Activated naive CD4-positive, alpha-beta T cell treated with anti-CD3 and anti-CD28 coated beads for 36 hours (primary cell): ENCODE measurements at places on chromosomes 4 and X. TPM values are rescaled to one million over a fixed set of nuclear protein-coding genes. Genes with fewer than 3 reads are reported as not detected.

The GIMD1 gene
- not detected for total RNA-seq

The PARM1 gene
- 0.05 TPM for total RNA-seq

The HCCS gene
- total RNA-seq = 19.5 TPM

The BMP3 gene
- total RNA-seq = not detected

The MBNL3 gene
- 14.2 TPM for total RNA-seq

The HAND2 gene
- total RNA-seq = not detected

- H3K27ac ChIP-seq = no peak overlapping the region
- H3K36me3 ChIP-seq = no peaks in the 10 kb centered on the region
- DNase-seq = no peak
- H3K27me3 ChIP-seq = peaks cover 7% of the 10 kb centered on the region
Observed at GRCh38 chr4:47642985-47643760, 158.1 kb downstream of the ATP10D start.

DNA sequence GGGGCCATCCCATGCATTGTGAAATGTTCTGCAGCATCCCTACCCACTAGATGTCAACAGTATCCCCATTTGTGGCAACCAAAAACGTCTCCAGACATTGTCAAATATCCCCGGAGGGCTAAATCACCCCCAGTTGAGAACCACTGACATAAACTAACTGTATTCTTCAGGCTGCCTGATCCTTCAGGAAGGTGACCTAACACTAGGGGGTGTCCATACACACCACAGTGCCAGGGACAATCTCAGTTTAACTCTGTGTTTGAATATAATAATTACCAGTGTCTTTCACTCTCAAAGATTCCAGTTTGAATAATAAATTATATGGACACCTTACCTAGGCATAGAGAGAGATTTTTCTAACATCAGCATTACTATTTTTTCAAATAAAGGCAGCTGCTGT, 6.4 kb downstream of the ACE2 start:
- no peak overlapping the region for H3K4me3 ChIP-seq
- no peaks in the 10 kb centered on the region for H3K27me3 ChIP-seq
- no peaks in the 10 kb centered on the region for H3K4me1 ChIP-seq
- H3K36me3 ChIP-seq = no peaks in the 10 kb centered on the region

- H3K36me3 ChIP-seq = peaks cover 26% of the 10 kb centered on the region
- peak overlapping the region; percentile 81 for H3K4me3 ChIP-seq
- DNase-seq = no peak
- H3K4me1 ChIP-seq = peaks cover 48% of the 10 kb centered on the region
- peak overlapping the region; percentile 89 for H3K27ac ChIP-seq
- no peaks in the 10 kb centered on the region for H3K27me3 ChIP-seq
Observed at GRCh38 chr4:82891707-82892466, 934 bp upstream of the SEC31A start.

- no peak overlapping the region for H3K4me3 ChIP-seq
- no peaks in the 10 kb centered on the region for H3K27me3 ChIP-seq
- no peak overlapping the region for H3K27ac ChIP-seq
- no peaks in the 10 kb centered on the region for H3K36me3 ChIP-seq
- H3K4me1 ChIP-seq = peaks cover 15% of the 10 kb centered on the region
Observed at GRCh38 chr4:81665045-81665444, 193.3 kb upstream of the RASGEF1B start.

- peaks cover 37% of the 10 kb centered on the region for H3K4me1 ChIP-seq
- peak; percentile 51 for DNase-seq
- H3K4me3 ChIP-seq = peak overlapping the region; percentile 93
- peaks cover 1% of the 10 kb centered on the region for H3K36me3 ChIP-seq
Observed at GRCh38 chr4:98260047-98260578, 1.1 kb upstream of the RAP1GDS1 start.

DNA sequence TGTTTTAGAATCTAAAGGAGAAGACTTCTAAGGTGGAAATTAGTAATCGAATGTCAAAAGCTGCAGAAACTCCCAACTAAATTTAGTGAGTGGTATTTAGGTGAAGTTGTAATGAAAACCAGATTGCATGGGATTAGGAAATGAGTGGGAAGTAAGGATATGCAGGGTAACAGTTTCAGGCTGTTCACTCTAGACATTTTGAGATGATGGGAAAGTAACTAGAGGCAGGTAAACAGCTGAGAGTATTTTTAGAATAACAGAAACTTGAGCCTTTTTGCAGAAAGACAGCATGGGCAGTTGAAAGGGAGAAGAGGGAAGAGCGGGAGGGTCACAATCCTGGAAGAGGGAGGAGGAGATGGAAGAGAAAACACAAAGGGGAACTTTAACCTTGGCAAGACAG, 12.7 kb downstream of the SPRY1 start:
- no peaks in the 10 kb centered on the region for H3K36me3 ChIP-seq
- peaks cover 27% of the 10 kb centered on the region for H3K4me1 ChIP-seq
- DNase-seq = no peak
- H3K27me3 ChIP-seq = peaks cover 2% of the 10 kb centered on the region

DNA sequence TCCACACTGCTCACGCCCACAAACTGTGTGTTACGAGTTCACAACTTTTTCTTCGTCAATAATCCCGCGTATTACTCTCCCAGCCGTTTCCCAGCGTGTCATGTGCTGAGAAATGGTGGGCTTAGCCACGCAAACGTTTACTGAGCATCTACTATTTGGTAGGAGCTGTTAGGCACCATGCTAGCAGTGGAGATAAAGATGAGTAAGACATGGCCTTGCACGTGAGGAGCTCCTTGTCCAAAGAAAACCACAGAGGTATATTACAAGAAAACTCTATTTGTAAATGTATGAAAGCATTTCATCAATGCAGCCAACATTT, 821 bp upstream of the TMEM128 start:
- peaks cover 14% of the 10 kb centered on the region for H3K36me3 ChIP-seq
- no peaks in the 10 kb centered on the region for H3K27me3 ChIP-seq
- DNase-seq = no peak
